ENCODE measurements at places on chromosomes 7 and 10.

- no peak for ATAC-seq
Measured at GRCh38 chr10:117163061-117163953, 25.2 kb upstream of the VAX1 start.

DNA sequence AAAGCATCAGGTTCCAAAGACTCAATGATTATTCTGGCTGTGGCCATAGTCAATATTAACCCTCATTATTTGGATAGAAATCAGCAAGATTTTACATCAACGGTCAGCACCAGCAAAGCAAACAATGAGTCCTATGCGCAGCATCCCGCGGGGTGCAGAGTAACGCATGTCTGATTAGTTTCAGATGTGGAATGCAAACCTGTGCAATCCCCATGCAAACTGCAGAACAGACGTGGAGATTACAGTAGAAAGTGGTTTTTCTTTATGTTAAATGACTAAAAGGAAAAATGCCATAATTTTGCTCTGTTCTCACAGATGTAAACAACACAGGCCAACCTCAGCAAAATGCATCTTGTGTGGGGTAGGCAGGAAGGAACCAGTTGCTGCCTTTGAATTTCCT, 258.1 kb upstream of the GRB10 start:
- ATAC-seq, result no peak

DNA sequence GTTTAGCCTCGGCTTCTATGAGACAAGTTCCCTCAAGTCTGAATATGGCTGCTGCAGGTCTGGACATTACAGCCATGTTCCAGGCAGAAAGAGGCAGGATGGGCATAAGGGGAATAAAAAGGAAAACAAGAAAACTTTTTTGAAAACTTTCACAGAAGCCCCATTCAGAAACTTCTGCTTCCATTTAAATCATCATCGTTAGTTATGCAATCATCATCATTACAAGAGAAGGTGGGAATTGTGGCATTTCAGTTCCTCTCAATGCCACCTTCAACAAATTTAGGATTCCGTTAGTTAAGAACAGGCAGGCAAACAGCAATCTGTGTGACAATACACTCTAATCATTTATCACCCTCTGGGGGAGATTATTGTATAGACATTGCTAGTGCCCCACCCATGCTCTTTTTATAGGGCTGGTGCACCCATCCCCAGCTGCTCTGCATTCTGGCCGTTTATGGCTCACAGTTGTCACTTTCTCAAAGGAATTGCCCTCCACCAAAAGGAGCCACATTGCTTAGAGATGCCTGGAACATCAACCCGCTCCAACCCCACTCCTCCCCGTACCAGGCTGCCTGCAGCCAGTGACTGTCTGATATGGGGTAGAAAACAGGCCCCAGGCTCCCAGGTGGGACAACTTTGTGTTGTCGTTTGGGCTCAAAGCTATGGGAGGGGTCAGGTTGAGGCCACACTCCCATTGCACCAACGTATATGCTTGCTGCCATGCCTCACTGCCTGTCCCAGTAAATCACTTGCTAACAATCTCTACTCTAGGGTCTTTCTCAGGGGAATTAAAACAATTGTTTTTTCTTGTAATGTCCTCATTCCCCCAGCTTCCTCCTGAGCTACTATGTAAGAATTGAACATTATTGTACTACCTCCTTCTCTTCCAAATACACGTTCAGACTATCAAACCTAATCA, 24.2 kb downstream of the ITGB8 start:
- no peak for ATAC-seq

DNA sequence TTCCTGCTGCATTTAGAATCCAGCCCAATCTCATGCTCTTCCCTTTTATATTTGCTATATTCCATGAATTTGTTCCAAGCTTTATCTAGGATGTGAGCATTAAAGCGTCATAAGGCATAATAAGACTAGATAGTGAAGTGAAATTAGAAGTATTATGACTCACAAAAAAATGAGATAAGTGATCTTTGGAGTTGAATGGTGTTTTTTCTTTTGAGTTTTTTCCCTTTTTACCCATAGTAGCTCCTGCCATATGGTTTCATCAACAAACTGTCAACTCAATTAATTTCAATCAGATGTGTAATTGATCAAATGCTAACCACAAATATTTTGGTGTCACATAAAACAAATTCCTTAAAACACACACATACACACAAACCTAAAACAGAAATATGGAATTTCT, 17.0 kb downstream of the KLHDC10 start:
- ATAC-seq, result no peak

DNA sequence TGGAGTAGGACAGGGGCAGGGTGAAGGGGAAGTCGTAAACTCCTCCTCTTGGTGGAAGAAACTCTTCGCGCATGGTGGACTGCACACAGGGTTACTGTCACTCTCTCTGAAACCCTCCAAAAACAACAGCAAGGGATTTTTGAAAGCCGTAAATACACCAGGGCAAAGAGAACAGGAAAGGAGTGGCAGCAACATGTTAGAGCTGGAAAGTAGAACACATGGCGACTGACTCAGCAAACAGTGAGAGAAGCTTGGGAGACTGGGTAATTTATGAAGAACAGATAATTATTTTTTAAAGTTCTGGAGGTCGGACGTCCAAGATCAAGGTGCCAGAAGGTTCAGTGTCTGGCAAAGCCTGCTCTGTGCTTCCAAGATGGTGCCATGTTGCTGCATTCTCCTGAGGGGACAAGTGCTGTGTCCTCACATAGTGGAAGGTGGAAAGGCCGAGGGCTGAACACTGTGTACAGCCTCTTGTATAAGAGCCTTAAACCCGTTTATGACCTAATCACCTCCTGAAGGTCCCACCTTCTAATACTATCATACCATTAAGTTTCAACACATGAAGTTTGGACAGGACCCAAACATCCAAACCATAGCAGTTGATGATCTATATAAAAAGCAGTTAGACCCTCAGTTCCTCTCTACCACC, 22.5 kb upstream of the C10orf53 start:
- ATAC-seq, result no peak

DNA sequence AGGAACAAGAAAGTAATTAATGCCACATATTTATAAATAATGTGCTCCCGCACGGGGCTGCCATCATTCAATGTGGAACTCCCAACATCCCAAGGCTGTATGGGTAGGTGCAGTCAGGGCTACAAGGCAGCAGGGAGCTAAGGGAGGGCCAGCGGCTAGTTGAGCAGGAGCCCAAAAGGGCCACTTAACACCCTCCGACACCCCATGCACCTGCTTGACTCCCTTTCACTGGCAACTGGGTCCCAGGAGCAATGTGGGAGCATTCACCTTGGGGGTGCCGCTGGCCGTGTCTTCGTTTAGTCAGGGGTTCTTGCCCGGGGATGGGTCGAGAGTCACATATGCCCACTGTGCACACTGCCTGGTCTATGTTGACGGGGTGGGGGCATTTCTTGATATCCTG, 27.9 kb downstream of the SCART1 start:
- no peak for ATAC-seq

- no peak for ATAC-seq
Measured at GRCh38 chr7:137572056-137572784, 228.7 kb upstream of the PTN start.

All from activated CD4-positive, CD25-positive, alpha-beta regulatory T cell treated with anti-CD3 and anti-CD28 coated beads, Interleukin-2, amount 50 U/mL, for 24 hours (primary cell).